ENCODE measurements at places on chromosomes 3 and 15. TPM values are rescaled to one million over a fixed set of nuclear protein-coding genes. Genes with fewer than 3 reads are reported as not detected.

Gene CATSPER2
- 0.10 TPM for total RNA-seq

Gene COL7A1
- total RNA-seq: 17.0 TPM

Gene SLC6A1
- total RNA-seq: not detected

Gene KBTBD13
- not detected for total RNA-seq

Gene AQP9
- total RNA-seq: not detected

Gene GTPBP8
- total RNA-seq: 48.9 TPM

Gene LIPH
- total RNA-seq: 1.4 TPM

Gene OIP5
- total RNA-seq: 61.9 TPM

Gene TJP1
- 45.2 TPM for total RNA-seq

Gene GOLGA6L24
- not detected for total RNA-seq

Gene GRK7
- total RNA-seq: not detected

Gene PLA2G4F
- total RNA-seq: not detected

Gene XPC
- 8.9 TPM for total RNA-seq

Gene HERC2
- total RNA-seq: 21.0 TPM

Gene TRAIP
- total RNA-seq: 6.5 TPM

Gene ROBO2
- total RNA-seq: not detected

Gene RTP1
- not detected for total RNA-seq

Gene GOLGA8N
- total RNA-seq: 0.15 TPM

Gene NR2F2
- 37.8 TPM for total RNA-seq

Gene CYFIP1
- 37.2 TPM for total RNA-seq

Gene TRA2B
- total RNA-seq: 268 TPM

Gene WDR49
- total RNA-seq: not detected

Gene SEMA4B
- 27.2 TPM for total RNA-seq

All from M059J (cell line).